Right atrium auricular region (tissue), 2 donors: ENCODE measurements at places on chromosomes 5 and 9. TPM values are rescaled to one million over a fixed set of nuclear protein-coding genes. Genes with fewer than 3 reads are reported as not detected.
A peak's percentile ranks its signal among the peaks of the same experiment; 100 is the strongest.

LOX gene
- total RNA-seq, result 10.1 TPM

GPX8 gene
- total RNA-seq, result 17.5 TPM

C1QTNF3 gene
- 2.0 TPM for total RNA-seq

COL27A1 gene
- total RNA-seq, result 2.7 TPM

SYK gene
- 3.4 TPM for total RNA-seq

SLC4A9 gene
- not detected for total RNA-seq

DNA sequence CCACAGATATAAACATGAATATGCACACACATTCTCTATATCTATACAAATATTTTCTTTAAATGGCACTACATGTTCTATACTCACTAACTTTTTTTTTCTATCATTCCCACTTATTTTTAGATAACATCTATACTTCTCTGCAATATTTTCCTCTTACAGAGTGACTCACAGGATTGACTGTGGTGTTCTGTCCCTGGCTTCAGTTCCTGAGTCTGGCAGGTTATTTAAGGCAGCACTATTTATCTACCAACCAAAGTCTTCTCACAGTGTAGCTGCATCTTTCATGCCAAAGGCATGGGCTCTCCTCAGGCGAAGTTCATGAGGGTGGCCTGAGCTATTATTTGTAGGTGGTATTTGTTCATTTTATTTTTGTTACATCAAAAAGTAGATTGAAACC is 409.0 kb downstream of the PRR16 start:
- no peak overlapping the region for H3K27ac ChIP-seq
- no peak for DNase-seq
- no peaks in the 10 kb centered on the region for H3K4me1 ChIP-seq
- H3K36me3 ChIP-seq, result no peaks in the 10 kb centered on the region

GRCh38 chr9:31302620-31303418 is 1081.6 kb upstream of the ACO1 start:
- H3K27me3 ChIP-seq, result no peaks in the 10 kb centered on the region
- H3K36me3 ChIP-seq, result no peaks in the 10 kb centered on the region
- H3K27ac ChIP-seq, result no peak overlapping the region
- H3K4me1 ChIP-seq, result no peaks in the 10 kb centered on the region

- no peak overlapping the region for H3K27ac ChIP-seq
- H3K27me3 ChIP-seq, result no peaks in the 10 kb centered on the region
- H3K4me1 ChIP-seq, result no peaks in the 10 kb centered on the region
- no peaks in the 10 kb centered on the region for H3K36me3 ChIP-seq
- no peak for DNase-seq
- H3K4me3 ChIP-seq, result no peak overlapping the region
Observed at GRCh38 chr9:76219560-76220151, 174.6 kb downstream of the RFK start.

DNA sequence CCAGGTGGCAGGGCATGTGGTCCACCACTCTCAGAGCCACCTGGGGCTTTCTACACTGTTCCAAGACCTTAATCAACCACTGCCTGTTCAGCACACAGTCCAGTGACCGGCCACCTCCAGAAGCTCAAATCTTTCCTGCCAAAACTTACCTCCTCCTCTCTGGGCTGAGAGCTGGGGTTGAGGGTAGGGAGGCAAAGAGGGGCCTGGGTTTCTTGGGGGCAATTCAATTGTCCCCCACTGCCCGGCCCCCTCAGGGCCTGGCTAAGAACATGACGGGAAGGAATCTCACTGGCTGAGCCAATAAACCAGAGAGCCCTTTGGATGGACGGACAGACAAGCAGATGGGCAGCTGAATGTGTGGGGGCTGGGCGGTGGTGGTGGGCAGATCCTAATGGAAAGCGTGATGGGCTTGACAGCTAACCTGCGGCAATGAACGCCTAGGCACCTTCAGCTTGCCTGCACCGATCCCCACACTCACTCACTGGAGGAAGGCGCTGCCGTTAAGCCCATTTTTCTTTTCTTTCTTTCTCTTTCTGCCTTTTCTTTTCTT is 5.4 kb downstream of the NR5A1 start:
- H3K4me1 ChIP-seq, result peaks cover 18% of the 10 kb centered on the region
- H3K27ac ChIP-seq, result no peak overlapping the region
- no peak for DNase-seq
- no peak overlapping the region for H3K4me3 ChIP-seq
- no peaks in the 10 kb centered on the region for H3K36me3 ChIP-seq

DNA sequence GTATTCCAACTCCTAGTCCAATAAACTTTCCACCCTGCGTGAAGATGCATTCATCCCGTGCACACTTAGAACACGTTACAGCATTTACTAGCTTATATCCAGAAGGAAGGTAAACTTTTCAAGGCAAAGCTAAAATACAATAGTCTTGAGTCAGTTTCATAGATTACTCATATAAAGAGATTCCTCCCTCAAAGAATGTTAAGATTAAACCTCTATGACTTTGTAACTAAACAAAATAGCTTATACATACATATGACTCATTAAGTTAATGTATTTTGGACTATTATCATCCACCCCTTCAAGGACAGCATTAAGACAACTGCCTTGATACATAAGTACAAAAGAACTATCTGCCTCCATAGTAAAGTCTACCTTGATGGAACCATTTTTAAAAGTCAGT is 36.1 kb downstream of the TLE1 start:
- peaks cover 5% of the 10 kb centered on the region for H3K36me3 ChIP-seq
- H3K4me1 ChIP-seq, result no peaks in the 10 kb centered on the region
- no peaks in the 10 kb centered on the region for H3K27me3 ChIP-seq
- no peak overlapping the region for H3K27ac ChIP-seq
- no peak overlapping the region for H3K4me3 ChIP-seq
- DNase-seq, result no peak

GRCh38 chr5:151595411-151595826 is 4.3 kb upstream of the FAT2 start:
- DNase-seq, result no peak
- H3K27me3 ChIP-seq, result no peaks in the 10 kb centered on the region
- no peaks in the 10 kb centered on the region for H3K36me3 ChIP-seq
- no peak overlapping the region for H3K27ac ChIP-seq
- H3K4me3 ChIP-seq, result no peak overlapping the region

DNA sequence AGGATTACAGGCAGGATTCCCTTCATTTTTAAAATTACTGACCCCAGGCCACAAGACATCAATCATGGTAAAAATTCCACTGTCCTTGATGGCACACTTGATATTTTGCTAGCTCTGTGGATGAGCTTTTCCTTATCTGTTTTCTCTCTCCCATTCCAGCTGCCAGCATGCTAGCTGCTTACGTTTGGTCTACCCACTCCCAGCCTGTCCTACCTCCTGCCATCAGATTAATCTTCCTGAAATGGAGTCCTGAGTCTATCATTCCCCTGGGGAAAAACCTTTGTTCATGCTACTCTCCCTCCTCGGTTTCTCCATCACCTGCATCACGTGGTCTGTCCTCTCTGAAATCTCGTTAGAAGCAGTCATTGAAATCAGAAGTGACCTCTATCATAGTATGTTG is 108.9 kb downstream of the F2RL2 start:
- DNase-seq, result no peak
- H3K27ac ChIP-seq, result no peak overlapping the region
- H3K27me3 ChIP-seq, result no peaks in the 10 kb centered on the region
- no peaks in the 10 kb centered on the region for H3K36me3 ChIP-seq
- H3K4me3 ChIP-seq, result no peak overlapping the region
- H3K4me1 ChIP-seq, result no peaks in the 10 kb centered on the region

GRCh38 chr9:35482071-35482470 is 7.8 kb upstream of the RUSC2 start:
- H3K4me3 ChIP-seq, result no peak overlapping the region
- H3K27ac ChIP-seq, result no peak overlapping the region
- no peaks in the 10 kb centered on the region for H3K36me3 ChIP-seq
- no peaks in the 10 kb centered on the region for H3K27me3 ChIP-seq

GRCh38 chr5:161414896-161415295 is 131.6 kb downstream of the GABRB2 start:
- no peak overlapping the region for H3K27ac ChIP-seq
- H3K4me3 ChIP-seq, result no peak overlapping the region
- no peaks in the 10 kb centered on the region for H3K36me3 ChIP-seq
- no peaks in the 10 kb centered on the region for H3K4me1 ChIP-seq
- DNase-seq, result no peak
- no peaks in the 10 kb centered on the region for H3K27me3 ChIP-seq

DNA sequence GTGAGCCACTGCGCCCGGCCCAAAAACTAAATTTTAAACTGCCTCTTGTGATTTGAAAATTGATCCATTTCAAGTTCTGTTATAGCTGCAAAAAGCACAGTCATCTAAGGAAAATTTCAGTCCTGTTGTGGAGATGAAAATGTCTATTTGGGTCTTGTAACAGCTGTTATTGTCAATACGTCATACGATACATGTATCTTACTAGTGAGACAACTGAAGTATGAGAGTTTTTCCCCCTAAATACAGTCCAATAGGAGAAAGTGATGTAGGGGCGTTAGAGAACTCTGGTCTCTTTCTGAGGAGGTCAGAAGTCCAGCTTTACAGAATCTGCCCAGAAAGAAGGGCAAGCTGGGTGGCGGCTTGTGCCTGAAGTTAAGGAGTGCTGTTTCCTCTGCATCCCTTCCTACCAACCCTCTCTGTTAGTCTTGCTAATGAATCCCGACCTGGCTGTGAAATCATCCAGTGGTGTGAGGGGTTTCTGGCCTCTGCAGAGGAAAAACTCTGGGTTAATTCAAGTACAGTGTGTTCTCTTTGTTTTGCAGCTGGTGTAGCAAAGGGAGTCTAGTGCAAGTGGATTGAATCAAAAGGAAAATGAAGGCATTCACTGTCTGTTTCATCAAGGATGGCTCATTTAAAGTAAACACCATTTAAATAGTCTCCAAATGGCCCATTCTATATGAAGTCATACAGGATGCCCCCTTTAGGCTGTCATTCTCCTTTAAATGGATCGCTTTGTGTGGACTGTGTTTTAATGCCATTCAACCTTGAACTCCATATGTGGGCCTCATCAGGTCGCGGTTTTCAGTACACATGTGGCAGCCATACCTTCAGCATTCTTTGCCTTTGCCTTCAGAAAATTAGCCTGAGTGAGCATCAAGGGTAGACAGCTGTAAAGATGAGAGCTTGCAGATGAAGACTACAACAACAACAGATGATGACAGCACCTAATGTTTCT is 59.0 kb downstream of the AOPEP start:
- no peak overlapping the region for H3K27ac ChIP-seq
- H3K27me3 ChIP-seq, result no peaks in the 10 kb centered on the region
- H3K4me3 ChIP-seq, result no peak overlapping the region
- DNase-seq, result no peak

DNA sequence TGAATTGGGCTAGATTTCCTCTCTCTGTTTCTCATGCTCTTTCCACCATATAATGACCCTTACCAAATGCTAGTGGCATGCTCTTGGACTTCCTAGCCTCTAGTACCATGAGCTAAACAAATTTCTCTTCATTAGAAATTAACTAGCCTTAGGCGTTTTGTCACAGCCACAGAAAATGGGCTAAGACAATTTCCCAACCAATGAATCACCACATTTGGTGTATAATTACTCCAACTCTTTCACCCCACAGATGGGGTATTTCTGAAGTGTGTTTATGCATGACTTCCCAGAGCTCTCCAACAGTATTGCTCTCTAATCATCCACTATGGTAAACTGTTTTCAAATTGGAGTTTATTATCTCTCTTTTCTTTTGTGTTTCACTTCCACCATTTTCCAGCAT is 1041.1 kb upstream of the COX7C start:
- H3K4me3 ChIP-seq, result no peak overlapping the region
- H3K36me3 ChIP-seq, result no peaks in the 10 kb centered on the region
- H3K27ac ChIP-seq, result no peak overlapping the region
- H3K27me3 ChIP-seq, result no peaks in the 10 kb centered on the region
- no peak for DNase-seq

DNA sequence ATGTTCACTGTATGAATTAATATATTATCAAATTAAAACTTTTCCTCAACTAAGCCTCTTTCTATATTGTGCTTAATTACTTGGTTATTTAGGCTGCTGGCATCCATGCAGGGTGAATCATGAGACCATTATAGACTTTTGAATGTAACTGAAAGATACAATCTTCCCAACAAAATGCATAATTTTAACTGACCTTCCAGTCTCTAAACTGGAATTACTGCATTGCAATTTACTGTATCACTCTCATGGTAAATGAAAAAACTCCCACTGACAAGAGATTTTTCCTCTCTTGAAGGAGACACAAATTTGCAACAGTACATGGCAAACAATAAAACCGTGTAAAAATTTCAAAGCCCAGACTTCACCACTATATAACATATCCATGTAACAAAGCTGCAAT is 349.5 kb downstream of the DRD1 start:
- no peak overlapping the region for H3K4me3 ChIP-seq
- DNase-seq, result no peak
- no peak overlapping the region for H3K27ac ChIP-seq
- H3K27me3 ChIP-seq, result no peaks in the 10 kb centered on the region
- no peaks in the 10 kb centered on the region for H3K4me1 ChIP-seq
- H3K36me3 ChIP-seq, result no peaks in the 10 kb centered on the region

DNA sequence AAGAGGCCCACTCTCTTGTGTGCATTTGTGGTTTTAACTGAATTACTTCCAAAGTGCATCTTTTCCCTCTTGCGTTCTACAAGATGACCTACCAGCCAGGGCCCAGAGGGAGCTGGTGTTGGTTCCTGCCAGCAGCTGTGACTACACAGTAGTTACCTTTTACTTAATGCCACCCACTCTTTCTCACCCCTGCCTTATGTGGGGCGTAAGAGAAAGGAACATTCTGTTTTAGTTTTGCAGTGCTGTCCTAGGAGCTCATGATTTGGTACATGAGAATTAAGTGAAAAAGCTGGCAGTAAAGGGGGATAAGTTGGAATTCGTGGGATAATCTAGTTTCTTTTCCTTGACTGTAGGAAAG is 45.4 kb downstream of the RCL1 start:
- no peaks in the 10 kb centered on the region for H3K4me1 ChIP-seq
- no peak for DNase-seq
- no peak overlapping the region for H3K4me3 ChIP-seq
- H3K27ac ChIP-seq, result no peak overlapping the region
- H3K36me3 ChIP-seq, result peaks cover 19% of the 10 kb centered on the region

- no peaks in the 10 kb centered on the region for H3K4me1 ChIP-seq
- peak overlapping the region; percentile 87 for H3K4me3 ChIP-seq
- DNase-seq, result no peak
- H3K27me3 ChIP-seq, result no peaks in the 10 kb centered on the region
- peaks cover 37% of the 10 kb centered on the region for H3K36me3 ChIP-seq
- peak overlapping the region; percentile 93 for H3K27ac ChIP-seq
Observed at GRCh38 chr5:172768573-172769341, 2.2 kb downstream of the DUSP1 start.

- peak; percentile 67 for DNase-seq
- no peaks in the 10 kb centered on the region for H3K27me3 ChIP-seq
- H3K4me1 ChIP-seq, result peaks cover 44% of the 10 kb centered on the region
- H3K36me3 ChIP-seq, result no peaks in the 10 kb centered on the region
- peak overlapping the region; percentile 94 for H3K27ac ChIP-seq
- H3K4me3 ChIP-seq, result peak overlapping the region; percentile 68
Observed at GRCh38 chr9:130443840-130444492, 795 bp upstream of the ASS1 start.

- no peak for DNase-seq
- H3K4me3 ChIP-seq, result no peak overlapping the region
- no peak overlapping the region for H3K27ac ChIP-seq
- no peaks in the 10 kb centered on the region for H3K4me1 ChIP-seq
- H3K27me3 ChIP-seq, result no peaks in the 10 kb centered on the region
Observed at GRCh38 chr5:3323144-3323543, 272.5 kb upstream of the IRX1 start.

- DNase-seq, result no peak
- H3K27me3 ChIP-seq, result no peaks in the 10 kb centered on the region
- no peak overlapping the region for H3K27ac ChIP-seq
- H3K4me1 ChIP-seq, result no peaks in the 10 kb centered on the region
Observed at GRCh38 chr5:83559118-83559785, 87.7 kb downstream of the VCAN start.
